Thyroid gland (tissue), 4 donors: ENCODE measurements at places on chromosomes 13 and 19. TPM values are rescaled to one million over a fixed set of nuclear protein-coding genes. Genes with fewer than 3 reads are reported as not detected.

Gene LPAR6
- 16.8 TPM for total RNA-seq

Gene TCF3
- 34.5 TPM for total RNA-seq

Gene FFAR2
- 0.27 TPM for total RNA-seq

Gene SIN3B
- 65.9 TPM for total RNA-seq

Gene CLN5
- 89.2 TPM for total RNA-seq

Gene PRODH2
- not detected for total RNA-seq

Gene ZNF471
- 8.8 TPM for total RNA-seq

Gene F10
- 4.7 TPM for total RNA-seq

Gene ERICH6B
- not detected for total RNA-seq

Gene CASP14
- total RNA-seq = not detected

DNA sequence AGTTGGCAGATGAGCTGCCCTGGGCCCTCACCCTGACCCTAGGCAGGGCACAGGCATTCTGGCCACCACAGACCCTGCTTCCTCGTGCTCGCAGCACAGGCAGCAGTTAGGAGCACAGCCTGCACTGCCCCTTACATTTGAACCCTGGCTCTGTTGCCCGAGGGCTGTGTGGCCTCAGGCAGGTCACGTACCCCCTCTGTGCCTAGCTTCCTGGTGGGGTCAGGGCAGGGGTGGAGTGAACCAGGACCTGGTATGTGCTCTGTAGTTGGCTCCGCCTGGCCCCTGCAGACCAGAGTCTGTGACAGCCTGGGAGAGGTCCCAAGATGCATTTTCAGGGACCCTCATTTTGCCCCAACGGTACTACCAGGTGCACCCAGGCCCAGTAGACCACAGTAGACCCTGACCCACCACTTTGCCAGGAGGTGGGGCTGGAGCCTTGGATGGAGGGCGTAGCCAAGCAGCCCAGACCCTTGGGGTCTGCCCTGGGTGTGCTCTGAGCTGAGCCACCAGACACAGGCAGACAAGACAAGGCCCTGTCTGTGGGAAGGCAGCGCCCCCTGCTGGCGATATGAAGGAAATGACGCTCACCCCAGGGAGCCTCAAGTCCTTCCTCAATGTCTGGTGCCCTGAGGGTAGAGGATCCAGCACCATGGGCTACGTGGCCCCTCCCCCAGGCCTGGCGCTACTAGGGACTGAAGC lies 9.1 kb downstream of the LYL1 start:
- no peak overlapping the region for H3K27ac ChIP-seq
- no peaks in the 10 kb centered on the region for H3K27me3 ChIP-seq
- H3K4me1 ChIP-seq = peaks cover 35% of the 10 kb centered on the region
- H3K4me3 ChIP-seq = no peak overlapping the region

DNA sequence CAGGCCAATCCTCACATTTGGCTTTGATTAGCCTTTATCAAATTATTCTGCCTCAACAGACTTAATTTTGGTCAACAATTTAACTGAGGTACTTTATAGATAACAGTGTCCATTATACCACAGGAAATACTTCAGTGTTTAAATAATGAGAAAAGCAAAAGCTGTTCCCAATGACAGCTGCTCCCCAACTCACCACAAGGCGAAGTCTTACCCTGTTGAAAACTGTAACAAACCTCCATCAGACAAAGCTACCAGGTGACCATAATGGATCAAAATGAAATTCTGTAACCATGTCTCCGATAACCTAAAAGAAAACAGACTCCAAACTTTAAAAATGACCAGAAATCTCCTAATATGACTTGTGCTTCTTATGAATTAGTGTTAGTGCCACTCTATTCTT lies 50.3 kb downstream of the ZNF44 start:
- H3K27ac ChIP-seq = no peak overlapping the region
- no peak for DNase-seq
- no peak overlapping the region for H3K4me3 ChIP-seq
- no peaks in the 10 kb centered on the region for H3K27me3 ChIP-seq

DNA sequence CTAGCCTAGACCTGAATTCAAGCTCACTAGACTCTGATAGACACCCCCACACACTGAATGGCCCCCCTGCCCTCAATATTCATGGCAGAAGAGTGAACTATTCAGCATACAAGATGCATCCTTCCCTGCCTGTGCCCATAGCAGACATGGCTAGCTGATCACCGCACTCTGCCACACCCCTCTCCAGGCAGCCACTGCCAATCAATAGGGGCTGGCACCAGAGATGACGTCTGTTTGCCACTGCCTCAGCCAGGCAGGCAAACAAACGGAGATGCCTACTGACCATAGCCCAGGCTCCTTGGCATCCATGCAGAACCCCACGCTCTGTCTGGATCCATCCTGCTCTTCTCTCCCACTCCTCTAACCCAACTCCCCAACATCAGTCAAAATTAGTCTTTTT lies 13.8 kb upstream of the NPAS1 start:
- no peak overlapping the region for H3K4me3 ChIP-seq
- H3K36me3 ChIP-seq = peaks cover 4% of the 10 kb centered on the region
- H3K4me1 ChIP-seq = peaks cover 6% of the 10 kb centered on the region
- no peak overlapping the region for H3K27ac ChIP-seq
- no peaks in the 10 kb centered on the region for H3K27me3 ChIP-seq
- no peak for DNase-seq

- DNase-seq = no peak
- no peak overlapping the region for H3K4me3 ChIP-seq
- H3K27ac ChIP-seq = no peak overlapping the region
- H3K36me3 ChIP-seq = no peaks in the 10 kb centered on the region
- H3K4me1 ChIP-seq = no peaks in the 10 kb centered on the region
Observed at GRCh38 chr19:3123088-3123721, 12.6 kb upstream of the GNA15 start.

GRCh38 chr19:1110809-1111640 lies 7.2 kb downstream of the GPX4 start:
- H3K36me3 ChIP-seq = peaks cover 72% of the 10 kb centered on the region
- DNase-seq = no peak
- H3K27ac ChIP-seq = no peak overlapping the region
- no peak overlapping the region for H3K4me3 ChIP-seq
- H3K27me3 ChIP-seq = no peaks in the 10 kb centered on the region
- peaks cover 16% of the 10 kb centered on the region for H3K4me1 ChIP-seq

GRCh38 chr19:46764817-46765291 lies 18.6 kb upstream of the STRN4 start:
- no peaks in the 10 kb centered on the region for H3K27me3 ChIP-seq
- H3K27ac ChIP-seq = no peak overlapping the region
- H3K4me3 ChIP-seq = no peak overlapping the region
- DNase-seq = no peak
- H3K36me3 ChIP-seq = no peaks in the 10 kb centered on the region
- no peaks in the 10 kb centered on the region for H3K4me1 ChIP-seq

- H3K4me3 ChIP-seq = no peak overlapping the region
- DNase-seq = no peak
- H3K27ac ChIP-seq = no peak overlapping the region
- no peaks in the 10 kb centered on the region for H3K4me1 ChIP-seq
- H3K27me3 ChIP-seq = no peaks in the 10 kb centered on the region
- no peaks in the 10 kb centered on the region for H3K36me3 ChIP-seq
Observed at GRCh38 chr19:19131989-19132388, 6.3 kb downstream of the TMEM161A start.

DNA sequence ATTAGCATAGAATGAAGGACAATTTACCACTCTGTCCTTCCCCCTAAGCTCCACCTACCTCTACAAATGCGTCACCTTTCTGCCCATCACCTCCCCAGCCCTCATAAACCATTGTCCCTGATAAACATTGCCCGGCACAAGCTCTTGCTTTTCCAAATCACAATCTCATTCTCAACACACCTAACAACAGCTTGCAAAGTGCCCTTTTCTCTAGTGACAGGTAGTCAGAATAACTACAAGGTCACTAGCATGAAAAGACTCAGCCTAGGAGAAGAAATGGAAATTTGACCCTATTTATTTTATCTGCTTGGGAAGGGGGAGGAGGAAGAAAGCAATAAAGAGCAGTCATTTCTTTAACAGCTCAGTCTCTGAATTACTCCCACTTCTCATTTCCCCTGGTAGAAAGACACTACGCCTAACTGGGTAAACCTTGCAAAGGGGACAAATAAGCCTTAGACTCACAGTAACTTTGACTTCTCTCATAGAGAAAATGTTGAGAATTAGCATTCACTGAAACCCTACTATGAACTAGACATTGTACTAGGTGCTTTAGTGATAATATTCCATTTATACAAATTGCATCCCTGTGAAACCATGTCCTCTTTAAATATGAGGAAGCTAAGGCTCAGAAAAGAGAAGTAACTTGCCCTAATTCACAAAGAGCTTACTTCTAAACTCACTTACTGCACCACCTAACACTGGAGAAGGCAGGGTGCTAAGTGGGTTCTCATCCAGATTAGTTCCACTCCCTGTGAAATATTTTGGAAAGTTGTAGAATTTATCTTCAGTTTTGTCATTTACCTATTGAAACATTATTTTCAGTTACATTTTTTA lies 116.2 kb upstream of the FNDC3A start:
- DNase-seq = no peak
- no peak overlapping the region for H3K27ac ChIP-seq
- H3K4me3 ChIP-seq = no peak overlapping the region
- no peaks in the 10 kb centered on the region for H3K36me3 ChIP-seq

DNA sequence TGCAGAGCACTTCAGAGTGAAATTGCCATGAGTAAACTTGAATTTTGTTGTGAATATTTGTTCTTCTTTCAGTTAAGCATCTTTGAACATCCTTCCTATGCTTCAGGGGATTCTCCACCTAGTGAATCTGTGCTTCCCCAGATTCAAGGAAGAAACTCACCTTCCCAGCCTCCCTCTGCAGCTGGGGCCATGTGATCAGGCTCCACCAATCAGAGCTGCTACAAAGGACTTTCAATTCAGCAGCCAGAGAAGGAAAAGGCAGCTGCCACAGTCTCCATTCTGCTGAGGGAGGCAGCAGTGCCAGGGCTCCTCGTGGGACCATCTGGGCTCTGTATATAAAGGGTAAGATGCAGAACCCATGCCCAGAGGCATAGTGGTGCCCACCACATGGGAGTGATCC lies 89.7 kb upstream of the SIAH3 start:
- no peak for DNase-seq
- no peaks in the 10 kb centered on the region for H3K27me3 ChIP-seq
- H3K4me1 ChIP-seq = no peaks in the 10 kb centered on the region
- H3K27ac ChIP-seq = no peak overlapping the region
- H3K4me3 ChIP-seq = no peak overlapping the region

- H3K4me3 ChIP-seq = no peak overlapping the region
- no peaks in the 10 kb centered on the region for H3K4me1 ChIP-seq
- H3K36me3 ChIP-seq = no peaks in the 10 kb centered on the region
- H3K27ac ChIP-seq = no peak overlapping the region
Observed at GRCh38 chr19:57118848-57119247, 937 bp upstream of the USP29 start.

- no peak overlapping the region for H3K4me3 ChIP-seq
- H3K4me1 ChIP-seq = peaks cover 20% of the 10 kb centered on the region
- H3K27ac ChIP-seq = no peak overlapping the region
- peaks cover 29% of the 10 kb centered on the region for H3K36me3 ChIP-seq
- peak; percentile 34 for DNase-seq
Observed at GRCh38 chr19:4474514-4475022, 2.5 kb downstream of the HDGFL2 start.
